ENCODE measurements at places on chromosomes 2 and 18.

GRCh38 chr18:77234504-77235365, 14.9 kb upstream of the GALR1 start:
- DNase-seq = no peak

- DNase-seq = peak; percentile 35
Measured at GRCh38 chr18:76821875-76822505, 367 bp upstream of the ZNF236 start.

- DNase-seq = no peak
Measured at GRCh38 chr2:96025194-96025492, 9.6 kb downstream of the GPAT2 start.

DNA sequence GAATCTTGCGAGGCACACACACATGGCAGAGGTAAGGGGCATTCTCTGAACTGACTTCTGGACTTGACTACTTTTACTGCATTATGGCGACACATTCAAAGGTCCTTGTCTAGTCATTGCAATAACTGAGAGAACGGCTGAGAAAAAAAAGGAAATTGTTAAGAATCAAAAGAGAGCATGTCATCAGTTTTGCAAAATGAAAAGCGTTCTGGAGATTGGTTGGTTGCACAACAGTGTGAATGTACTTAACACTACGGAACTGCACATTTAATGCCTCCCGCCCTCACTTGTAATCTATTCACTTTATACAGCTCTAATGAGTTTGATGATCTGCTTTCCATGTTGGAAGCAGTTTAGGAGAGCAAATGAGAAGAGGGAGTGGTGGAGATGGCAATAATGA, 68.5 kb upstream of the NFU1 start:
- no peak for DNase-seq

- DNase-seq = no peak
Measured at GRCh38 chr18:2572892-2573291, 1.5 kb downstream of the NDC80 start.

DNA sequence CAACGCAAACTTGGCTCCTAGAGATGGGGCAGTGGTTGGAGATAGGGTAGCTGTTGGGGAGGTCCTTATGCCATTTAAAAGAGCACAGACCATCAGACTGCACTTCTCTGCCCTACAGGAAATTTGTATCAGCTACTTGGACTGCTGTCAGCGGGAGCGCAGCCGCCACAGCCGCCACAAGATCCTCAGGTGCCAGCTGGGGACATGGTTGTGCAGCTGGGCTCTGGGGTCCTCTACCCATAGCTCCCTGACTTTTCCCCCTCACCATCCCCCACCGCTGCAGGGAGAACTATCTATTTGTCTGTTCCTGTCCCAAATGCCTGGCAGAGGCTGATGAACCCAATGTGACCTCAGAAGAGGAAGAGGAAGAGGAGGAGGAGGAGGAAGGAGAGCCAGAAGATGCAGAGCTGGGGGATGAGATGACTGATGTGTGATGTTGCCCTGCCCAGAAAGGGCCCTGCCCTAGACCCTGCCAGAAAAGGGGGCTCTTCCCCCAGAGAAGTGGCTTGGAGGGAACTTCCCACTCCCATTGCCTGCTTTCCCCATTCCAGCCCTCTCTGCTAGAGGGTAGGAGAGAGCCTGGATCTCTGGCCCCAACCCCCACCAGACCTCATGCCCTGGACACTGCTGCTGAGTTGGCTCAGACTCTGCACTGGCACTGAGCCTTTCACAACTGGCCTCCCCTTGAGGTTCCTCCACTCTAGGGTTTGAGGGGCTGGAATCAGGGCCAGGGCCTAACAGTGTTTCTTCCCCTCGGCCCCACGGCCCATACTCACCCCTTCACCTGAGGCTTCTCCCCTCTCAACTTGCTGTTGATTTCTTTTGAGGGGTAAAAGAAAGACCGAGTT, 7.3 kb downstream of the PRADC1 start:
- DNase-seq = no peak

GRCh38 chr18:48135436-48135966, 205.0 kb upstream of the SMAD2 start:
- DNase-seq = no peak

DNA sequence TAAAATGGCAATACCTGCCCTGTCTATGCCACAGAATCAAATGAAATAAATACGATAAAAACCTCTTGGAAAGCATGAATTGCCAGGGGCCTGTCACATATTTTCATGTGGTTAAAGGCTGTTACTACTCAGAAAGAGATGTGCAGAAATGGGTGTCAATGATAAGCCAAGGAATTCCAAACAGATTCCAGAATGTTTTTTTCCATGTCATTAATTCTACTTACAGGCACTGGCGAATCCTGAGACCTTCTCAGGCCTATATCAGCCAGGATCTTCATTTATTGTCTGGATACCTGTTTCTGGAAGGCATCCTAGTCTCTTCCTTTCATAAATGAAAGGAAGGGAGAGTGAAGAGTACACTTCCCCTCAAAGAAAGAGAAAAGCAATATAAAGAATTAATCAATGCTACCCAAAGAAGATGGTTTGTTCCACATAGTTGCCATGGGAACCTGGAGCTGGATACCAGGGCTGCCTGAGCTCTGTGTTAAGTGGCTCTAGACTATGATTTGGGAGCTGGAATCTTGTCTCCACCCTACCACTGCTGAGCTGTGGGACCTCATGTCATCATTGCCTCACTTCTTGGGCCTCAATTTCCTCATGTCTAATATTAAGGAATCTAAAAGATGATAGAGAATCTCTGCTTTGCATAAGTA, 335.1 kb upstream of the SKOR2 start:
- no peak for DNase-seq

GRCh38 chr2:56582570-56582969, 398.8 kb downstream of the CCDC85A start:
- no peak for DNase-seq

GRCh38 chr2:241344925-241345651, 11.0 kb upstream of the FARP2 start:
- DNase-seq = no peak

DNA sequence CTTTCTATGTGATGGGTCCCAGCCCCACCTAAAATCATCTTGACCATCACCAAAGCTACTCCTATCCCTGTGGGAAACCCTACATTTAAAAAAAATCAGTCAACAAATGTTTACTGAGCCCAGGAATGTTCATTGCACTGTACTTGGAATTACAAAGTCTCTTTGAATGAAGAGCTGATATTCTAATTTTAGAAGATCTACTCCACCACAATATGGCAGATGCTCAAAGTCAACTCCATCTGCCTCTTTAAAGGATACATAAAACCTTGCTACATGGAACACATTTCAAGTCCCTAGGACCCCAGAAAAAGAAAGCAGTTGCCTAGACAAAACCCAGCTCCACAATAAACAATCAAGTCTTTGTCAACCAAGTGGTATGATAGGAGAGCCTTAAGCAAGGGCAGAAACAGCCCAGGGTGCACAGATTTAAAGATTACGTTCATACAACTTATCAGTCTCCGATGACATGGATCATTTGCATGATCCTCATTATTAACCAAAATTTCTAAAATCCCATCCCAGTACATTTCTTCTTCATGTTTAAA, 234.3 kb upstream of the ACVR2A start:
- DNase-seq = no peak

- DNase-seq = no peak
Measured at GRCh38 chr18:45686891-45687611, 36.9 kb upstream of the SLC14A1 start.

DNA sequence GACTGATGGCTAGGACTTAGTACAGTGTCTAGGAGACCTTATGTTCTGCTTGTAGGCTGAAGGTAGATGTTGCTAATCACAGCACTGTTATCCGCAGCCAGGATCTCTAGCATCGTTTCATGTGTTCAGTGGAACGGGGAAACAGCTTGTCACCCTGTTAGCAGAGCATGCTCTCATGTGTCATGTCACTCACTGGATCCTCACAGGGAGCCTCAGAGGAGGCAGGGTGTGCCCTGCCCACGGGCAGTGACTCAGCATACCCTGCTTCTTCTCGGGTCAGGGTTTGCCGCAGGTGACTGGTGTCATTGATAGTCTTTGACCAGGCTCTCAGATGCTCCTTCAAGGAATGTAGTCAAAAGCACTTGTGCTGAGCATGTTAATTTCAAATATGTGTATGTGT, 44.4 kb downstream of the RPIA start:
- DNase-seq = no peak

GRCh38 chr2:217186152-217186551, 326.3 kb upstream of the TNP1 start:
- DNase-seq = no peak

DNA sequence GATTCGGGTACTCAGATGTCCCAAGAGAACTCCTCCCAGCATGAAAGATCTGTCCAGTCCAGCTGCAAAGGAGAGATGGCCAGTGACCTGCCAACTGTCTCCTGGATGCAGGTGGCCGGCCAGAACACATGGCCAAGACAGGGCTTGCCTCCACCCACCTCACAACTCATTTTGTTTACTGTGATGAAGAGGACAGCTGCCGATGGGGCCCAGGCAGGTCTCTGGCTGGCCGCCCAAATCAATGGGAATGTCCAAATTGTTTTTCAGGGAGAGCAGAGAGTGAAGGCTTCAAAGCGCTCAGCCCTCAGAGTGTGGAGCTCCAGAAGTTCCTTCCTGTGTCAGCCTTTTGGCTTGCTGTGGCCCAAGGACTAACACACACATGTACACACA, 41.9 kb downstream of the FOSL2 start:
- DNase-seq = no peak

GRCh38 chr2:10329880-10330699, 27.4 kb downstream of the HPCAL1 start:
- DNase-seq = no peak

- no peak for DNase-seq
Measured at GRCh38 chr2:30232801-30233130, 1.4 kb downstream of the LBH start.

DNA sequence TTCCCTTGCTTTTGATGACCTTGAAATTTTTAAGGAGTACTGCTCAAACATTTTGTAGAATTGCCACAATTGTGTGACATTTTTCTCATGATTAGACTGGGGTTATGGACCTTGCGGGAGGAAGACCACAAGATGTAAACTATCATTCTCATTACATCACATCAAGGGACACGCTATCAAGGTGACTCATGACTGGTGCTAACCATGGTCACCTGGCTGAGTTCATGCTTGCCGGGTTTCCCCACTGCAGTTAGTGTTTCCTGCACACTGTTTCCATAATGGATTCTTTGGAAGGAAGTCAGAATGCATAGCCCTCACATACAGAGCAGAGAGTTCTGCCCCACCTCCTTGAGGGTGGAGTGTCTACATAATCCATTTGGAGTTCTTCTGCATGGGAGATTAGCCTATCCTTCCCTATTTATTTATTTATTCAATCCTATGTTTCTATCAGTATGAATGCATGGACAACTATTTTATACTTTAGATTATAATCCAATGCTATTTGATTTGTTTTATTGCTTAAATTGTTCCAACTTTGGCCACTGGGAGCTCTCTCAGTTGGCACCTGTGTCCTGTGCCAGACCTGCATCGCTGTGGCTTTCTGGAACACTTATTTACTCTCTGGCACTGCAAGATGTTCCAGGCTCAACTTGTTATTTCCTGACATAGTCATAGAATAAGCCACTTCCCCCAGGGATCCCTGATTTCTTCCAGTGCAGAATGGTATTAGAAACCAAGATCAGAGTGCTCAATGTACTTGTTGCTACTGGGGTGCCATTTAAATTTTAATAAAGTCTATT, 6.0 kb downstream of the MC2R start:
- DNase-seq = no peak

GRCh38 chr2:238031751-238032150, 29.1 kb upstream of the SCLY start:
- no peak for DNase-seq

- no peak for DNase-seq
Measured at GRCh38 chr18:58562999-58563667, 65.8 kb downstream of the ALPK2 start.

GRCh38 chr2:58155160-58155778, 85.9 kb downstream of the FANCL start:
- no peak for DNase-seq

- DNase-seq = no peak
Measured at GRCh38 chr2:129695496-129695895, 284.0 kb upstream of the RAB6C start.

- no peak for DNase-seq
Measured at GRCh38 chr2:226440127-226440918, 359.3 kb downstream of the IRS1 start.

GRCh38 chr2:33256162-33256755, 220.2 kb upstream of the RASGRP3 start:
- DNase-seq = no peak

- no peak for DNase-seq
Measured at GRCh38 chr2:55228226-55228563, 3.9 kb downstream of the CLHC1 start.

DNA sequence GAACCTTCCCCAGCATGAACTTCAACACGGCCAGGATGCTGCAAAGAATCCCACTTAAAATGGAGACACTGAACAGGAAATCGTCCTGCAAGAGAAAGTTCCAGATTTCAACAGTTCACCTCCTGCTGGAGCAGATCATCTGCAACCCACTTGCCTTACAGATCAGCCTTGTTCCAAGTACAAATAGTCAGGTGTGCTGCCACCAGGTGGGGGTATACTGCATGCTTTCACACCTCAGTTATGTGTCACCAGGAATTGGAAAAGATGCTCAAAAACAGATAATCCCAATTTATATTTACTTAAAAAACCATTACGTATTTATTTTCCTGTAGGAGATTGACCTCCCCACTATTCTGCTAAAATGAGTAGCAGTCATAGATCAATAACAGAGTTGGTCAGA, 212.3 kb downstream of the MGAT5 start:
- DNase-seq = no peak

GRCh38 chr2:22855761-22856184, 529.2 kb upstream of the KLHL29 start:
- DNase-seq = no peak

DNA sequence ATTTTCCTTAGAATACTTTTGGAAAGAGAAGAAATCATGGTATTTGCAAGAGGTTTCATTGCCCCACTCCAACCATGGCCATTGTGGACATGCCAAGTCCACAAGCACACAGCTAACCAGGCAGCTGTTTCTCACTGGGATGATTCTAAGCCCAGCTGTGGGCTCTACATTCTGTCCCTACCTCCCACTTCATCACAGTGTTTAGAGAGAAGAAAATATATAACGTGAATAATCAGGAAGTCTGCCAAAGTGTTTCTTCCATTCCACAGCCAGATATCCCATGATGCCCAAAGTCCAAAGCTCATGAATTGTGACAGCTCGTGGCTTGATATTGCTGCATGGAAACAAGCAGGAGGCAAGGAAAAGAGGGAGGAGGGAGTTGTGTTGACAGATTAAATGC, 433.7 kb upstream of the GYPC start:
- no peak for DNase-seq

DNA sequence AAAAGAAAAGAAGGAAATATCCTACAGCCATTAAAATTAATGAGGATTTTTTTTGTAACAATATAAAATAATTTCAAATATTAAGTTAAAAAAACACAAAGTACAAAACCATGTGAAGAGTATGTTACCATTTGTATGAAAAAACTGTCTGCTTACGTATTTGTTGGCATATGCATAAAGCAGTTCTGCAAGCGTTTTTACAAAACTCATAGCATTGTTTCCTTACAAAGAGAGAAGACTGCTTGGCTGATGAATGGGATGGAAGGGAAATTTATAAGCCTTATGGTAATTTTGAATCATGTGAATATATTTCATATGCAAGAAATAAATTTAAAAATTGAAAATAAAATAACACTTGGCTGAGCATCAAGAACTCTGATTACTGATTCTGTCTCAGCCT, 63.1 kb downstream of the METTL4 start:
- DNase-seq = no peak

Data from stimulated activated CD8-positive, alpha-beta memory T cell treated with anti-CD3 and anti-CD28 coated beads, Interleukin-4, amount 100 ng/mL, for 24 hours (primary cell).